Pancreas (tissue), 10 donors: ENCODE measurements at places on chromosomes 12 and 14. TPM values are rescaled to one million over a fixed set of nuclear protein-coding genes. Genes with fewer than 3 reads are reported as not detected.

DNA sequence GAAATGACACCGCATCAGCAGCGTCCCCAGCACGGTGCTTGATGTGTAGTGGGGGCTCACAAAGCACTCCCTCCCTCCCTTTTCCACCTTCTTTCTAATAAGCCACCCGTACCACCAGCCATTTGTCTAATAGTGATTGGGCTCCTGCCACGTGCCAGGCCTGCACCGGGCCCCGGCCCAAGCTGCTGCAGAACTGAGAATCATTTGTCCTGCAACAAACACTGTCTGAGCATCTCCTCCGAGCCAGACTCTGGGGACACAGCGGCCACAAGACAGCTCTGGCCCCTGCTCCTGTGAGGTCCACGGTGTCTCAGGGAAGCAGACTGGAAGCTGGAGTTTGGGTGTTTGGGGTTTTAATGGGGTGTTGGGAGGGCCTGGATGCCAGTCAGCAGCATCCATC, 43.9 kb downstream of the MVK start:
- no peak for DNase-seq
- no peak overlapping the region for H3K4me3 ChIP-seq
- no peaks in the 10 kb centered on the region for H3K27me3 ChIP-seq

GRCh38 chr12:10621278-10621677, 7.9 kb upstream of the MAGOHB start:
- DNase-seq = no peak
- no peak overlapping the region for H3K27ac ChIP-seq
- no peaks in the 10 kb centered on the region for H3K4me1 ChIP-seq
- no peaks in the 10 kb centered on the region for H3K36me3 ChIP-seq

DNA sequence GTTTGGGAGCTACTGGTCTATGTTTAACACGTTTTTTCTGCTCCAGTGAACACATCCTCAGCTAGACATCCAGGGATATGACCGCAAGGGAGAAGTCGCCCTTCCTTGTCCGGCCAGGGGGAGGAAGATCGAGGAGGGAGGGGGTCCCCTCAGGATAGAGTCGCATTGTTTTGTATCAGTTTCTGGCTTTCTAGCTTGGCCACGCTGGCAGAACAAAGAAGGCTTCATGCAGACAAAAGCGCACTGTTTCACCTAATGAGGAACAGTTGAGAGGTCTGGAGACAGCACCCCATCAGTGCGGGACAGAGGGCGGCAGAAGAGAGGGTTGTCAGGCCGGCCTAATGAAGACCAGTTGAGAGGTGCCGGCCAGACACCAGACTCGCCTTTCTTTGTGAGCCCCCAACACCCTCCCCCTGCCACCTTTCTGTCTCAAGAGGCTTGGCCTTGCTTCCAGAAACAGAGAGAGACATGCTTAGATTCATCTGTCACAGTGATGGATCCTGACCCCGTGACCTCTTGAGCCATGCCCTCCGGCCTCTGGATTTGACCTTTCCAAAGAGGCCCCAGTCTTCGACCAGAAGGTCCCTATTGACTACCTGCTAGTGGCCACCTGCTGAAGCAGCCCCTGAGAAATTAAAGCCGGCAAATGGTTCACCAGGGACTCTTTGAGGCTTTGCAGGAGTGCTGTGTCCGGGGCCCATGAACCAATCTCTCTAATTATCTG, 254.7 kb upstream of the TBX3 start:
- no peaks in the 10 kb centered on the region for H3K4me1 ChIP-seq
- DNase-seq = no peak
- no peaks in the 10 kb centered on the region for H3K27me3 ChIP-seq
- no peak overlapping the region for H3K27ac ChIP-seq
- H3K4me3 ChIP-seq = no peak overlapping the region

GRCh38 chr12:50073712-50074111, 11.4 kb upstream of the SMARCD1 start:
- no peak overlapping the region for H3K27ac ChIP-seq
- no peak overlapping the region for H3K4me3 ChIP-seq
- H3K27me3 ChIP-seq = no peaks in the 10 kb centered on the region
- no peak for DNase-seq
- H3K4me1 ChIP-seq = no peaks in the 10 kb centered on the region

- no peak overlapping the region for H3K27ac ChIP-seq
- no peaks in the 10 kb centered on the region for H3K36me3 ChIP-seq
- no peak for DNase-seq
- no peaks in the 10 kb centered on the region for H3K27me3 ChIP-seq
Observed at GRCh38 chr14:93105362-93105761, 10.4 kb downstream of the ITPK1 start.

- no peak within 1 kb of the TSS for H3K4me3 ChIP-seq
- peak; percentile 48 for DNase-seq
- peaks cover 7% of the 10 kb centered on the region for H3K4me1 ChIP-seq
- H3K27ac ChIP-seq = no peak within 1 kb of the TSS
Observed at GRCh38 chr14:69574263-69574953, at the start of gene CCDC177. CCDC177 (minus strand) TSS chr14:69574871; CDS start chr14:69573622, 1,249 bp downstream.

- no peaks in the 10 kb centered on the region for H3K4me1 ChIP-seq
- H3K27me3 ChIP-seq = no peaks in the 10 kb centered on the region
- no peaks in the 10 kb centered on the region for H3K36me3 ChIP-seq
- DNase-seq = no peak
- no peak overlapping the region for H3K4me3 ChIP-seq
Observed at GRCh38 chr12:4947253-4947652, 37.5 kb downstream of the KCNA1 start.

DNA sequence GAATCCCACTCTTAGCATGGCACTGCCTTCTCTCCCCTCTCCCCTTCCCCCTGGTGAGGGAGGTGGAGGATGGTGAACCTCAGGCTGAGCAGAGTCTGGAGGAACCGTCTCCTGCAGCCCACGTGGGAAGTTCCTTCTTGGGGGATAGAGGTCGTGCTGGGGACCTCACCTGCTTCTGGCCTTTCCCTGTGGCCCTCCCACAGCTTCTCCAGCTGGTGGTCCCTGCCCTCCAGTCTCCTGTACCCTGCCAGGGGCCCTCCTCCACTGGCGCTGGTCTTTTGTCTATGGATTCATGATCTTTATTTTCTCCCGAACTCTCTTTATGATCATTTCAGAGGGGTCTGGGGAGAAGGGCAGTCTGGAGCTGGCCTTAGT, 9.0 kb upstream of the MTA1 start:
- no peak for DNase-seq
- H3K4me1 ChIP-seq = no peaks in the 10 kb centered on the region
- no peaks in the 10 kb centered on the region for H3K27me3 ChIP-seq
- peak overlapping the region; percentile 41 for H3K4me3 ChIP-seq
- H3K36me3 ChIP-seq = no peaks in the 10 kb centered on the region

GRCh38 chr12:56062996-56063395, 17.0 kb upstream of the ERBB3 start:
- no peaks in the 10 kb centered on the region for H3K36me3 ChIP-seq
- H3K27me3 ChIP-seq = no peaks in the 10 kb centered on the region
- H3K4me1 ChIP-seq = no peaks in the 10 kb centered on the region
- no peak for DNase-seq
- H3K4me3 ChIP-seq = no peak overlapping the region

- peaks cover 2% of the 10 kb centered on the region for H3K4me1 ChIP-seq
- H3K4me3 ChIP-seq = no peak overlapping the region
- no peaks in the 10 kb centered on the region for H3K27me3 ChIP-seq
- DNase-seq = no peak
- no peak overlapping the region for H3K27ac ChIP-seq
- H3K36me3 ChIP-seq = no peaks in the 10 kb centered on the region
Observed at GRCh38 chr14:89357655-89358297, 59.3 kb downstream of the FOXN3 start.

GRCh38 chr14:53807108-53807507, 149.5 kb downstream of the BMP4 start:
- H3K27me3 ChIP-seq = no peaks in the 10 kb centered on the region
- no peak for DNase-seq
- H3K27ac ChIP-seq = no peak overlapping the region
- no peaks in the 10 kb centered on the region for H3K4me1 ChIP-seq
- H3K36me3 ChIP-seq = no peaks in the 10 kb centered on the region

- H3K36me3 ChIP-seq = no peaks in the 10 kb centered on the region
- H3K27me3 ChIP-seq = no peaks in the 10 kb centered on the region
- H3K4me1 ChIP-seq = no peaks in the 10 kb centered on the region
- no peak for DNase-seq
Observed at GRCh38 chr14:59455411-59455810, 9.8 kb downstream of the GPR135 start.

DNA sequence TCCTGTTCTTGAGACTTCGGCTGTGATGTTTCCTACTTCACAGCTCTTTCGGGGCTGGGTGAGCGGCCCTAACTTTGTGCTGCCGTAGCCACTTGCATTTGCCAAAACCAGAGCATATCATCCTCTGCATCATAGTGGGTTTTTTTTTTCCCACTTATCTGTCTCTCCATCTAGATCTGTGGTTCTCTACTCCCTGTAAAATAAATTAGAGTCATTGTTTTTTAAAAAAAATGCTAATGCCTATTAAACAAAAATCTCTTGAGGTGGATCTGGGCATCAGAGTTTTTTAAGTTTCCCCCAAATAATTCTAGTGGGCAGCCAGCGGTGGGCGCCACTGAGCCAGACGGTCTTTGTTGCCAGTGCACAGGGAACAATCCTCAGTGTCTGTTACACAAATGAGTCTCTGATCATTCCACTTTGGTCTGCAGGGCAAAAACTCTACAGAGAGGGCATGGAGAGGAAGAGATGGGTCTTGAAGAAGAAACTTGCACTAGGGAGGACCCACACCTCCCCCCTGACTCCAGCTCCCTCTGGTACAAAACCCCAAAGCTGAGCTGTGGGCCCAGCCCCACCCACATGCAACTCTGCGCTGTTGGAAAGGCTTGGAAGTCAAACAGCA, 62.4 kb upstream of the BCL2L14 start:
- no peak overlapping the region for H3K4me3 ChIP-seq
- no peak for DNase-seq
- H3K27ac ChIP-seq = no peak overlapping the region
- H3K27me3 ChIP-seq = no peaks in the 10 kb centered on the region

DNA sequence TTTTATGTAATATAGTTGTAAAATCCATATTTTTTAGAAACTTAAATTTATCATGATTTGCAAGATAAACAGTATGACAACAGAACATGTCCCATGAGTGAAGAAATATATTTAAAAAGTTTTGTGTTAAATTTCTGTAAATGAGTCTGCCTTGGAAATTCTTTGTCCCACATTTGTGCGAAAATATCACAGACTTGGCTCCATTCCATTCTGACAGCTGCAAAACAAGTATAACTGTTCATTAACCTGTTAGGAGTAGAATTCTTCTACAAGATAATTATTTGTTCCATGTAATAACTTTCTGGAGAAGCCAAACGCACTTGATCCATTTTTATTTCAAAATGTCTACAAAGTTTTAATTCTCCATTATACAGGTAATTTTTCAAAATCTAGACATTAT, 37.9 kb downstream of the MDM1 start:
- no peak for DNase-seq
- peaks cover 33% of the 10 kb centered on the region for H3K4me1 ChIP-seq
- H3K27me3 ChIP-seq = no peaks in the 10 kb centered on the region
- no peak overlapping the region for H3K4me3 ChIP-seq
- H3K27ac ChIP-seq = no peak overlapping the region
- no peaks in the 10 kb centered on the region for H3K36me3 ChIP-seq

DNA sequence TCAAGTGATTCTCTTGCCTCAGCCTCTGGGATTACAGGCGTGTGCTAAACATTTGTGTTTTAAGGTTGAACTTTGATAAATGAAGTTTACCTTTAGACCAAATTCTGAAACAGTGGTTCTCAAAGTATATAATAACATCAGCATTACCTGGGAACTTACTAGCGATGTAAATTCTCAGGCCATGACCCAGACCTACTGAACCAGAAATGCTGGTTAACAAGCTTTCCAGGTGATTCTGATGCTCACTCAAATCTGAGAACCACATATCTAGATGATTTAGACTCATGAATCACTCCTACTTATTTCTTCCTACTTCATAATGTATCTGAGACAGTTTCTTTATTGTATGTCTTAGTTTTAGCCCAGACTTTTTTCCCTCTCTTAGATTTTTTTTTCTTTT, 43.6 kb downstream of the RAD51B start:
- no peaks in the 10 kb centered on the region for H3K36me3 ChIP-seq
- H3K4me1 ChIP-seq = no peaks in the 10 kb centered on the region
- no peak overlapping the region for H3K27ac ChIP-seq
- DNase-seq = no peak
- no peak overlapping the region for H3K4me3 ChIP-seq

GRCh38 chr12:15555446-15555845, 233.1 kb downstream of the PTPRO start:
- no peaks in the 10 kb centered on the region for H3K4me1 ChIP-seq
- no peaks in the 10 kb centered on the region for H3K36me3 ChIP-seq
- H3K27ac ChIP-seq = no peak overlapping the region
- no peak overlapping the region for H3K4me3 ChIP-seq
- DNase-seq = no peak

DNA sequence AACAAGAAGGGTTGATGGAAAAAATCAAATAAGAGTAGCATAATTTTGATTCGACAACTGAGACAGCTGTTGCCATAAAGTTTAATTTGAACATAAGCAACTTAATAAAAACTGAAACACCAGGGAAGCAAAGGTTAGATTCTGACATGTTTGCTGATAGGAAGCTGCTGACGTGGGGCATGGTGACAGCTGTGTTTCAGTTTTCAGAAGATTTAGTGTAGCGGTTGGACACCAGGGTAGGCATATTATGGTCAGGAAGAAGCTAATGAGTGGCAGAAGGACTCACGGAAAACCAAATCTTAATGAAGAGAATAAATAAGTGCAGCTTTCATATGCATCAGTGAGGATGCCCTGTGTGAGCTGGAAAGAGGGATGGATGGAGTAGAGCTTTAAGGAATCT, 336.7 kb upstream of the RPL10L start:
- H3K36me3 ChIP-seq = no peaks in the 10 kb centered on the region
- no peak for DNase-seq
- no peaks in the 10 kb centered on the region for H3K27me3 ChIP-seq
- no peak overlapping the region for H3K27ac ChIP-seq
- H3K4me1 ChIP-seq = no peaks in the 10 kb centered on the region
- H3K4me3 ChIP-seq = no peak overlapping the region

- no peak overlapping the region for H3K27ac ChIP-seq
- H3K4me1 ChIP-seq = no peaks in the 10 kb centered on the region
- no peak for DNase-seq
- no peaks in the 10 kb centered on the region for H3K27me3 ChIP-seq
- H3K4me3 ChIP-seq = no peak overlapping the region
- H3K36me3 ChIP-seq = no peaks in the 10 kb centered on the region
Observed at GRCh38 chr12:125402874-125403789, 337.9 kb downstream of the AACS start.

DNA sequence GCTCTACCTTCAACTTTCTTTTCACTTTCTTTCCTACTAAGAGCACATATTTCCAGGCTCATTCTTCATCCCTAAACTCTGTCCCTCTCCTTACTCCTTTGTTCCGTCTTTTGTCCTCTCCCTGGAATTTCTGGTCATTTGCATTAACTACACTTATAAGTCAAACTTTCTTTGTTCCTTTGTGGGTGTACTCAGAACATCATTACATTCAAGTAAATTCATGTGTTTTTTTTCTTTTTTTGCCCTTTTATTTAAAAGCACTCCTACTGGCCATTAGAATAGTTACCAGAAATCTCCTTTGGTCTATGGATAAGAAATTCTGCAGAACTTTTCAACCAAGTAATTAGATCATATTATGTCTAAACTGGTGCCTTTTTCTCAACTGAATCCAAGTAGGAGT, 802.6 kb downstream of the DIO2 start:
- no peaks in the 10 kb centered on the region for H3K27me3 ChIP-seq
- no peak overlapping the region for H3K4me3 ChIP-seq
- H3K4me1 ChIP-seq = peaks cover 4% of the 10 kb centered on the region
- no peak for DNase-seq
- no peaks in the 10 kb centered on the region for H3K36me3 ChIP-seq

SLCO1B1 gene
- total RNA-seq = not detected

RASSF9 gene
- 1.6 TPM for total RNA-seq

PPP4R4 gene
- total RNA-seq = 0.79 TPM

BCL7A gene
- total RNA-seq = 11.7 TPM

RPGRIP1 gene
- 0.16 TPM for total RNA-seq

BDKRB1 gene
- 0.88 TPM for total RNA-seq

HRK gene
- total RNA-seq = not detected

DPF3 gene
- 1.2 TPM for total RNA-seq
